SJSA1 (cell line): ENCODE measurements at places on chromosomes 2 and 18. TPM values are rescaled to one million over a fixed set of nuclear protein-coding genes. Genes with fewer than 3 reads are reported as not detected.

Gene XRCC5
- 299 and 387 TPM in 2 replicates for total RNA-seq

DNA sequence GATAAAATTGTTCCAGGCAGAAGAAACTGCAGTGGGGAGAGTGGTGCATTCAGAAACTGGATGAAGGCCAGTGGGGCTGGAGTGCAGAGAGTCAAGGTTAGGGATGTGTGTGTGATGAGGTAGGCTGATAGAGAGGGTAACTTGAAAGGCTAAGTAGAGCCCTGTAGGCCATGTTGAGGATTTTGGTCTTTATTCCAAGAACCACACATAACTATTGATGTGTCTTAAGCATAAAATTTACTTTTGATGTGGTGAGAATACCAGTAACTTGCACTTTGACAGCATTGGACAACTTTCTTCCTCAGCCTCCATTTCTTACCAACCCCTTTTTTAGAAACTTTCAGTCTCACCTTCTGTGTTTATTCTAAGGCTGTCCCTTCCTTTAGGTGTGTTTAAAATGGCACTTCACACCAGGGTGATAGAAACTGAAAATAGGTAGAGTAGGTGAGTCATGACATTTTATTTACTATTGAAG is 22.6 kb downstream of the MTX2 start:
- DNase-seq, result no peak

GRCh38 chr2:102226171-102226570 is 39.3 kb downstream of the IL1RL2 start:
- DNase-seq, result no peak

DNA sequence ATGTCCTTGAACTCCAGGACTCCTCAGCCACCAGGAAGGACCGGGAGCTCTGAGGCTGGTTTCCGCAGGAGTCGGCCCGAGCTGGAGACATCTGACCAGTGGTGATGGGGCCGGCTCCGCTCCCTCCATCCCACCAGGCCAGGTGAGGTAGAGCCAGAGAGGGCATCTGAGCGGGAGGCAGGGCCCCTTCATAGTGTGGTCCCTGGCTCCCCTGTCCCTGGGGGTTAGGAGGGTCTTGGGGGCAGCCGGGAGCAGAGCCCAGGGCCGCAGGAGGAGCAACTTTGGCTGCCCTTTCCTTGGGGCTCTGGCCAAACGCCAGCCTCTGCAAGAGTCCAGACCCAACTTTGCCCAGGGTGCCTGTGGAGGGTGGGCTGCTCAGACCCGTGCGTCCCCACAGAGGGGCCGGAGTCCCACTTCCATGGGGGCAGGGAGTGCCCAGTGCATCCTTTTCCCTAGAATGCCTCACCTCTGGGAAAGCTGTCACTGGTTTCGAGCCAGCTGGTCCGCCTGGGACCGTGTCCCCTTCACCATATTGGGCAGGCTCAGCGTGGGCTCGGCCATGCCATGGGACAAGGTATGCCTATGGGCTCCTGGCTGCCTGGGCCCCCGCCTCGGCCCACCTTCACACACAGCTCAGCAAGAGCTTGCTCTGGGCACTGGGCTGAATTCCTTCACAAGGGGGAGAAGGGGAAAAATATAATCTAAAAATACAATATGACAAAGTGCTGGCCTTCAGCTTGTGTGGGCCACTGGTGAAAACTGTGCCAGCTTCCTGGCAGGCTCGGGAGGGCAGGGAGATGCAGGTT is 148.6 kb downstream of the TWIST2 start:
- DNase-seq, result no peak

DNA sequence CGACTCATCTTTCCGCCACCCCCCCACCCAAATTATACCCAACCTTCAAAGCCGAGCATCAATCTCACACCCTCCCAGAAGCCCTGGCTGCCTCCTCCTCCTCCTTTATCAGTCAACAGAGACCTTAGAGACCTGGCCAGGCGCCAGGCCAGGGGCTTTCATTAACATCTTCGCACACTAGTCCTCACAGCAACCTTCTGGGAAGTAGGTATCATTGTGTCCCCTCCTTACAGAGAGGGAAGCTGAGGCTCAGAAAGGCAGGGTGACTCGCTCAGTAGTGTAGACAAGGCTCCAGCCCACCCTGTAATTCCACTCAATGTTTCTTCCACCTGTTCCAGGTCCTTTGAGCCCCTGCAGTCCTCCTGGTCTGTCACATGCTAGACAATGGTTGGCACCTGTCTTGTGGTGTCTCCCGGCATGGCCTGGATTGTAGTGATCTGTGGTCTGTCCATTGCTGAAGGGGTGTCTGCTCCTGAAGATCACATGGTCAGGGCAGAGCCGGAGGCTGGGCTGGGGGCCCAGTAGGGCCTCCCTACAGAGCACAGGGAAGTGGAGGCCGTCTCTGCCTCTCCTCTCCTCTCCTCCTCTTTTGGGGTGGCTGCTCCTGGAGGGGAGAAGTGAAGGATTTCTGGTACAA is 36.0 kb downstream of the KLHL29 start:
- peak; percentile 30 for DNase-seq

DNA sequence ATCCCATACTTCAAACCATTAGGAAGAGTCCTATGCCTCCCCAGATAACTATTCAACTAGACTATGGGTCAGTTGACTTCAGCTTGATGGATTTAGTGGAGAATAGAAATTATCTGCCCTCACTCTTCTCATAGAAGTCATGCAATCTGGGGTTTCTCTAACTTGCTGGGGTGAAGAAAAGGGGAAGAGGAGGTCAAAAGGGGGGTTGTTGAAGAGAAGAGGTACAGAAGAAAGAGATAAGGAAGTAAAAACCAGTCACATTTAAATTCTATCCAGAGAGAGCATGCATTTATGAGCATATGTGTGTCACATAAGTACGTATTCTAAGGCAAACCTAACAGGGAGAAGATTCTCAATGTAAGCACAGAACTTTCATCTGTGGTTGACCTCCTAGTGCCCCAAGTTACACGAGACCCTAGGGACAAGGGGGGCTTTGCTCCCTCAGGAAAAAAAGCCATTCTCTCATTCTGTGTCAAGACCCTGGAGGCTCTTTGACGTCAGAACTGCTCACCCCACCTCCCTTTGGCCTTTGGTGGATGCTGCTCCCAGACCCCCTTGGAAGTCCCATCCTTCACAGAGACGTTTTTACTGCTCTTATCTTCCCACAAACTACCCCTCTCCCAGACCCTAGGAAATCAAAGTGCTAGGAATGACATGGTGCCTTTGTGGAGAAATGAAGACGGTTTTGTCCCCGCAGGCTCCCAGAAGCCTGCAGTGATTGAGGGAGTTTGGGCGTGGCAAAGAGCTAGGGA is 236.8 kb upstream of the TNP1 start:
- DNase-seq, result no peak

DNA sequence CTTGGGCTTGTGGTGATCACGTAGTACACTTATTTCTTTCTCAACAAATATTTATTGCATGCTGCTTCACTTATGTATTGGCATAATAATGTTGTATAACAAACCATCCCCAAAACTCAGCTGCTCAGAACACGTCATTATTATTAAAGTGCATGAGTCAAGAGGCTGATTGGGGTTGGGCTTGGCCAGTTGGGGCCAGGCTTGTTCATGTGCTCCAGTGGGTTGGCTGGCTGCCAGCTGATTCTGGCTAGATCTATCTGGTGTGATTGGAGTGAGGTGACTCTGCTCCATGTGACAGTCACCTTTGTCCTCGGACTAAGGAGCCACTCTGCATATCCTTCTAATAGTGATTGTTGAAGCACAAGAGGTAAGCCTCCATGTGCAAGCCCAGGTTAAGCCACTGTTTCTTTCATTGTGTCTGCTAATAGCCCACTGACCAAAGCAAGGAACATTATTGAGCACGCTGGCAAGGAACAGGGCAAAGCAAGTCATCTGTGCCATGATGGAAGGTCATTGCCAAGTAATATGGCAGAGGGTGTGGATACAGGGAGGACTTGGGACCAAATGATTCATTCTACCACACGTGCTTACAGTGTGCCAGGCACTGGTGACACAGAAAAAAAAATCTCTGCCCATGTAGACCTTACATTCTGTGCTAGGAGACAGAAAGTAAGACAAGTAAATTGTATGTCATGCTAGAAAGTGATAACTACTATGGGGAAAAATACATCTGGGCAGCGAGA is 63.3 kb upstream of the TMEM182 start:
- no peak for DNase-seq

DNA sequence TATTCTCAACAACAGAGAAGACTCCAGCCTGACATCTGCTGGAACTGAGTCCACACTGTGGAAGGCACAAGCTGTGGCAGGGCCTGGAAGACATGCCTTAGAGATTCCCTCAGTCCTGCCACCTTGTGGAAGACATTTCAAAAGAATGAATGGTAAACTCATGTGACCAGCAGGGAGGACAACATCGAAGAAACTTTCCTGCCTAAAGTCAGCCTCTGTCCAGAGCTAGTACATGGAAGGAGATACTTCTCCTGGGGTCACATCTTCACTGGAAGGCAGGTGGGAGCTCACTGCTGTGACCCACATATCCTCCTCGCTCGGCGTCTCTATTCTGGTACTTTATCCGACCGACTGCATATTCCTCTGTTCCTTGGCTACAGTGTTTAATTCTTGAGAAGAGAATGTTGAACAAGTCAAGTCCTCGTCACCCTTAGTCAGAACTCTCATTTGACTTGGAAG is 59.5 kb downstream of the PUM2 start:
- peak; percentile 65 for DNase-seq

DNA sequence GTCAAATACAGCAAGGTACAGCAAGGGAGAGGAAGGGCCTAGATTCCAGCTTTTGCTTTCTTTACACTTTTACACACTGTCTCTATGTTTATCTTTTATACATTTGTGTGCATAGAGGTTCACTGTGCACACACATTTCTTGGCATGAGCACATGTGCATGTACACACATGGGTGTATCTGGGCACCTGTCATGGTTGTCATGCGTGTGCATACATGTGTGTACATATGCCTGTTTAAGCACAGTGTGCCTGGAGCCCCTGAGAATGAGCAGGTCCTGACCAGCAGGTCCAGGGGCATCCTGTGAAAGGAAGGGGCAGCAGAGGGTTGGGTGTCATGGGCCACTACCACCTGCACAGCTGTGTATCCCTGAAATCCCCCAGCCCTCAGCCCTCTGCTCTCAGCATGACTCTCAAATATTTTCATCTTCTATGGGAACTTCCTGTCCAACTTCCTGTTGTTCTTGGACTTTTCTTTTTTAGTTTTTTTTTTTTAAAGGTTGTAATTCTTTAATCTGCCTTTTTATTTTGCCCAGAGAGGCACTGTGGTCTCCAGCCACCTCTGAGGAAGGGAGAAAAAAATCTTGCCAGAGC is 97.0 kb upstream of the EPAS1 start:
- DNase-seq, result peak; percentile 32

- peak; percentile 41 for DNase-seq
Observed at GRCh38 chr2:9232886-9233285, 26.3 kb downstream of the ASAP2 start.
